Right cardiac atrium (tissue), 5 donors: ENCODE measurements at places on chromosomes 7 and 10.

- no peak for DNase-seq
Measured at GRCh38 chr7:106042196-106042611, 69.9 kb downstream of the SYPL1 start.

DNA sequence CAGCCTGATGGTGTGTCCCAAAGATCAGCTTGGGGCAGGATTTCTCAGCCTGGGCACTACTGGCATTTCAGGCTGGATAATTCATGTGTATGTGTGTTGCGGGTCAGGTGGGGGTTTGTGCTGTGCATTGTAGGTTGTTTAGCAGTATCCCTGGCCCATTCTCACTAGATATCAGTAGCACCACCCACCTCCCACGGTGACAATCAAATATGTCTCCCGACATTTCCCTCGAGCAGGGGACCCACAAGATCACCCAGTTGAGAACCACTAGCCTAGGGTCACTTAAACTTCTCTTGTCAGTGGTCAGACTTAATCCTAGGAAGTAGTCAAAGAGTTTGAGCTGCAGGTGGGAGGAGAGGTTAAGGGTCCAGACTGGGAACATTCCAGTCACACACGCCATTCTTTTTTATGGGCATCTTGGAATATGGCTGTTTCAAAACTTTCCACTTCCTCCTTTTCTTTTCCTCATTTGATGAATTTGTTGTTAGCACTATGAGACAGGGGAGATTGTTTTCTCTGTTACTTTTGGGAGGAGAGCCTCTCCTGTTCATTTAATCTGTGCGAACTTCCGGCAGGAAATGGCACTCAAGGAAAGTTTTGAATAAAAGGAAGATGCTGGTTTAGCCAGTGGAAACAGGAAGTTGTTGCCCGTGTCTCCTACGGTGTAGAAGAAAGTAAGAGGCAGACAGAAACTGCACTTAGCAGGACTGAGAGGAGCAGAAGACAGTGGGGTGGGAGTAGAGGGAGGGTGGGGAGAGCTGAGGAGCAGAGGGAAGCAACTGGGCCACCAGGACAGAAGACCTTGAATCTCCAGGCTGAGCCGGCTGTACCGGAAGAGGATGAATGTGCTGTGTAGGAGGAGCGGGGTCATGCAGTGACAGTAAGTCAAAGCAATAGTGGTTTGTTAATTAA is 17.6 kb upstream of the EXOC6 start:
- DNase-seq = no peak

DNA sequence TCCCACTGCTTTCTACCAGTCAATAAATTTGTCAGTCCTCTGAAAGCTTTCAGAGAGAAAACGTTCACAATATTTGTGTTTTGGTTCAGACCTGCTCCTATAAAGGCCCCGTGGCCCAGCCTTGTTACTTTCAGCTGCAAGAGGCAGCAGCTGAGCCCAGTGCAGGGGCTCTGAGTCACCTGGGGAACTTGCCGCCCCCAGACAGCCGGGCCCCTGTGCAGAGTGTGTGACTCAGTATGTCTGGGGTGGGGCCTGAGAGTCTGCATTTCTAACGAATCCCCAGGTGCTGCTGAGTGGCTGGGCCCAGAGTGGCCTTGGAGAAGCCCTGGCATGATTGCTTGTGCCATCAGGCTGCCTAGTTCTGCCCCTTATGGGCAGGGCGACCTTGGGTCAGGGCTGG is 303.5 kb downstream of the PAXIP1 start:
- no peak for DNase-seq

DNA sequence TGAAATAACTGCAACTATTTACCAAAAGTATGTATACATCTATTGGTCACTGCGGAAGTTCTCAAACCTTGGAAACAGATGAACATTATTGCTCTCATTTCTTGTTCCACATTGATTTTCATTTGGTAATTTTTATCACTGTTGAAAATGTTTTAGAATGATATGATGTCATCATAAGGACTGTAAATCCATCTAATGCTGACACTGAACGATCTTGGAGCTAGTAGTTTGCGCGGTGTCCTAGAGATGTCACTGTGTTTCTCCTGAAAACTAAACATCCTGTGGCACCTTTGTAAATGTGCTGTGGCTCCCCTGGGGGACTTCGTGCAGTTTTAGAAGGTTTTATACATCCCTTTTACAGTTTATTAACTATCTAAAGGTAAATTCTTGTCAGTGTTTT is 73.5 kb downstream of the DNAJB9 start:
- DNase-seq = no peak

GRCh38 chr10:74642901-74643595 is 183.4 kb upstream of the KAT6B start:
- DNase-seq = no peak

DNA sequence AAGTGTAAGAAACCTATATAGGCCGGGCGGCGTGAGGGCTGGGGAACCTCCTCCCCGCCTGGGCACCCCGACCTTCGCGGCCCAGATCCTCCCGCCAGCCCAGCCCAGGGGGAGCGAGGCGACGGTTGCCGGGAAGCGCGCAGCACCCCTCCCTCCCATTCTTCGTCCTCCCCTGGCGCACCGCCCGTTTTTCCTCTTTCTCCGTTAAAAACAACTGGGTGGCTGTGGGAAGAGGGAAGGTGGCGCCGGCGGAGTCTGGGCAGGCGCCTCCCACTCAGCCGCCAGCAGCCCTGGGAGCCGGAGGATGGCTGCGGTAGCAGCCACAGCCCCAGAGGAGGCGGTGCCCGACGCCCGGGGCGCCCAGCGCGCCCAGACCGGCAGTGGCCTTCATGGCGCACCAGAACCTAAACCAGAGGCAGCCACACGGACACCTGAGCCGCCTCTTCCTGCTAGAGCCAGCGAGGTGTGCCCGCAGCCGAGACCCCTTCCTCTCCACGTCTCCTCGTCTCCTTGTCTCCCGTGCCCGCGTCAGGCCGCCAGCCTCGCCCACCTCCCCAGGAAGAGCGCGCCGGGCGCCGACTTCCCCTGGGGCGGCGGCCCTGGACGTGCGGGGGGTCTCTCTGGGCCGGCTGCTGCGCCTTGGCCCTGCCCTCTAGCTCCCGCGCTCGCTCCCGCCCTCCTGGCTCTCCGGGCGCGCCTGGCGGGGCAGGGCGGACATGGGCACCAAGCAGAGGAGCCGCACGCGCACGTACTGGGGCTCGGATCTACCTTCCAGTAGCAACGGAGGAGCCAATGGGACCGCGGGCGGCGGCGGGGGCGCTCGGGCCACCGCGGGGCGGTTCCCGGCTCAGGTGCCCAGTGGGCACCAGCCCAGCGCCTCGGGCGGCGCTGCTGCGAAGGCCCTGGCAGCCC is 32.8 kb upstream of the SFTPD start:
- DNase-seq = peak; percentile 73

GRCh38 chr7:22667562-22668239 is 59.3 kb upstream of the IL6 start:
- no peak for DNase-seq

GRCh38 chr7:30476459-30477145 is 2.0 kb downstream of the NOD1 start:
- DNase-seq = no peak

DNA sequence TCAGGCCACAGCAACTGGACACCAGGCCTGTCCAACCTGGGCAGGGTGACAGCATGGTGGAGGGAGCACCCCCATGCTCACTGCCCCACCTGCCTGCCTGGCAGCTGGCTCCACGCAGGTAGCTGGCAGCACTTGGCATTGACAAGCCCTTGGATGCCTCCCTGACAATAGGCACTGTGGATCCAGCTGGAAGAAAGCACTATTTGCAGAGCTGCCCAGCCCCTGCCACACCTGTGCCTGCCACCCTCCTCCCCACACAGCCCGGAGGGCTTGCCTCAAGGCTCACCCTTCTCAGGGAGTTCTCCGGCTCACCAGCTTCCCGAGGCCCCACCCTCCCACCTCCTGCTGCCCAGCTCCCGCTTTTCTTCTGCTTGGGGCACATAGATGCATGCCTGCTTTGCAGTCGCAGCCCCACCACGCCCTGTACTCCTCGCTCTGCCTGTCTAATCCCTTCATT is 160.1 kb downstream of the NEURL1 start:
- peak; percentile 51 for DNase-seq

DNA sequence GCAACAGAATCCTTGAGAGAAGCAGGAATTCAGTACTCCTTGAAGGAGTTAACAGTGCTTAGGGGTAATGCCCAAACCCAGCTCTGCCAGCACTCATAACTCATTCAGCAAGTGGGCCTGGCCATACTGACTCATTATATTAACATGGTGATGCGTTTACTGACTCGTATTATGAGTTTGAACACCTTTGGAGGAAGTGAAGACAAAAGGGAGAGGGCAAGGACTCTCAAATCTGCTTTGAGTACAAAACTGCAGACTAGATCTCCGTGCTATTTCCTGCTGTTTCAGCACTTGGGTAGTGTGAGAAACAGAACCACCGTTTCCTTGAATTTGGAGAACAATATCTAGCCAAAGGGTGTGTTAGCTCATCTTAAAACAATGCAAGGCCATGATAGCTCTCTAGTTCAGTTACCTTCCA is 30.8 kb downstream of the SLC16A9 start:
- no peak for DNase-seq

- DNase-seq = no peak
Measured at GRCh38 chr10:102113261-102113955, 6.8 kb downstream of the LDB1 start.

DNA sequence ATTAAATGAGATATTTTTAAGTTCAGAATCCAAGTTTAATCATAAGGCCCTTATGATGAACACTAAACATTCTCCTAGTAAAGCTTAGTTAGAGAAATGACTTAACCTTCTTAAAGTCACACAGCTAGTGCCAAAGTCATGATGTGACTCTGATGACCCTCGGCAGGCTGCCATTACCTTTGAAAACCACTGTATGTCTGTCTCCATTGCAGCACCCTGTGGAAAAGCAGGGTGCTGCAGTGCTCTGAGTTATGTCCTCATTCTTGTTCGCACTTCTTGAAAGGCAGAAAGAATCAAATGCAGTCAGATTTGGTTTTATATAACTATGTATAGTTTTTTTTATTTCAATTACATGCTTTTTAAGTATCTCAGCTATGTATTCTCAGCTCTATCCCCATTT is 105.0 kb downstream of the PHTF2 start:
- DNase-seq = no peak

DNA sequence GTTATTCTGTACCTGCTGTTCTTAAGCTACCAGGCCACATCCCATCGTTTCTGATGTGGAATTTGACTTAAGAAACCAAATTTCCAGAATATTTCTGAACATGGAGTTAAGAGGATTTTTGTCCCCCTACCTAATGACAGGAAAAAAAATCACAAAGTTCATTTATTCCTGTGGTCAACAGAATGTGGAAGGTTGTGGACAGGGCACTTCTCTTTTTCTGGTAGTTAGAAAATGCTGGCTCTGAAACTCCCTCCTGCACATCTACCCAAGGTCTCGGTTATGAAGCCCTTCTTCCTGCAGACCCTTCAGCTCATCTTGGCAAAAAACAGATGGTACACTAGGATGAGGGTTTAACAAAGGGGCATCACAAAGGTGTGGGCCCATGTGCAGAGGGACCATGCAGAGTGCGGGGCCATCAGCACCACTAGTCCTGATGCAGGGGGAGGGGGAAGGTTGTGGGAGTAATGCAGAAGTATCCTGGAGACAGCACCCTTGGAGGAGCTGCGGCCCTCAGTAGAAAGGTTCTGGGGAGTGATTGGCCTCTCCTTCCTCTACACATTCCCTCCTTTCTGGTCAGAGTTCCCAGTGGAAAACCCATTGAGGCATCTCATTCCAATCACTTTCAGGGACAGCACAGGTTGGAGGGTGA is 9.8 kb downstream of the ALOX5 start:
- DNase-seq = no peak

- DNase-seq = no peak
Measured at GRCh38 chr7:71584256-71584655, 452.3 kb downstream of the GALNT17 start.

DNA sequence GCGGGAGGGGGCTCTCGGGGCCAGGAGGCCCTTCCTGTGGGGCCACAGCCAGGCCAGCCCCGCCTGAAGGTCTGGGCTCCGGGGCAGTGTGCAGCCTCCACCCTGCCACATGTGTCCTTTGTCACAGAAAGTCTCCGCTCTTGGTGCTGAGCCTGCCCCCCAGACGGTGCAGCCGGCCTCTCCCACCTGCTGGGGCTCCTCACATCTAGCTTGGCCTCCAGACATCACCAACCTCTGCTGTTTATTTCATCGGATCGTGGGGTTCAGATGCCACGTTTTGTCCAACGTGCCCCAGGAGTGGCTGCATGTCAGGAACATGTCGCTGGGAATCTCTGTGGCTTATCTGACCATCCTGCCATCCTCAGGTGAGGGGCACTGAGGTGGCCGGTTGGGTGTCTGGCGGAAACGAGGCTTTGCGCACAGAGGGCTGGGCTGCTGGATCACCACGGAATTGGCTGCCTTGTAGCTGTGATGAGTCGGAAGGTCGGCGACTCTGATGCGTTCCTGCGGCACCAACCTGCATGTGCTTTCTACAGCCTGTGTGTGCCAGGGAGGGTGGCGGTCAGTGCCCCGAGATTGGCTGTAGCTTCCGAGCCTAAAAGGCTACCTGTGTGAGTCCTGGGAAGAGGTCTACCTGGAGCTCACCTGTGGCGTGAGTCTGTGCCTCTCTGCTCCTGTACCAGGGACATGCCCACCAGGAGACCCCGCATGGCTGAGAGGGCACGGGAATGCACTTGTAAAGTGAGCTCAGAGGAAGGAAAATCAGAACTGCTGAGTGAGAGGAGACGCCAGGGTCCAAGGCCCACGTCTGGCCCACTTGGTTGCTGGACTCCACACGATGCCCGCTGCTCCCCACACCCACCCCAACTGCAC is 316.4 kb downstream of the DNAJB6 start:
- no peak for DNase-seq

DNA sequence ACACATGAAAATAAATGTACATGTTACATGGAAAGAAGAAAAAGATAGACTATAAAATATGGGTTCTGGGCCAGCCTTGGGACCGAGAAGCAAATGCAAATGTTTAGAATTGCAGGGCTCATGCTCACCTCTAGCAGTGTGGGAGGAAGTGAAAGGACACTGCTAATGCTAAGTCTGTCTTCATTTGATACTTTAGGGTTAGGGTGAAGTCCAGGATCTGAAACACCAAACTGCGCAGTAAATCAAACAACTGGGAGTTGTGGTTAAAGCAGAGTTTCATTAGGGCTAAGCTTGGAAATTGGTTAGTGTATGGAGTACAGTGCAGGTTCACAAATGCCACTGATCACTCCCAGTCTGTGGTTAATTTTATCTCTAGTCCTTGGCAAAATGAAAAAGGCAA is 73.2 kb upstream of the PDK4 start:
- no peak for DNase-seq

DNA sequence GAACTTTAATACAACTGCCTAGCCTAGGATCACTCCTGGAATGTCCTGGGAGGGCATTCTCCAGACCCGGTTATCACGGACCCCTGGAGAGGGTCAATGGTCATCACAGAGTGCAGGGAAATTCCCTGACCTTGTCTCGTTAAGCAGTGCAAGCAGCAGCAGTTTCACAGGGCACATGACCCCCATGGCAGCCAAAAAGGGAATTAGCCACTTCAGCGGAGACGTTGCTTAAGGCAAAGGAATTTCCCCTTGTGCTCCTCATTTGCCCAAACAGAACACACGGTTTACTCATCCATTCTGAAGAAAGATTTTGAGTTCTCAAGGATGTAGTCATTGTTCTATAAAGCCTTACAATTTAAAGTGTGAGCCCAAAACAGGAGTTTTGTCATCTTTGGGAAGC is 260.3 kb downstream of the SNX13 start:
- DNase-seq = peak; percentile 21

GRCh38 chr10:115760131-115760530 is 512.9 kb downstream of the GFRA1 start:
- no peak for DNase-seq
